ENCODE measurements at places on chromosomes 2 and 18. TPM values are rescaled to one million over a fixed set of nuclear protein-coding genes. Genes with fewer than 3 reads are reported as not detected.

- H3K27me3 ChIP-seq = no peaks in the 10 kb centered on the region
- H3K4me1 ChIP-seq = no peaks in the 10 kb centered on the region
- DNase-seq = peak; percentile 32
- no peak overlapping the region for H3K27ac ChIP-seq
Measured at GRCh38 chr2:80255918-80256781, 48.4 kb downstream of the LRRTM1 start.

GRCh38 chr2:188291617-188292347 is at the start of gene GULP1:
Gene GULP1, plus strand, starts transcription at chr2:188291874. Its CDS starts 185,829 bp downstream, at chr2:188477703.
- H3K27me3 ChIP-seq = no peaks in the 10 kb centered on the region
- peak; percentile 92 for DNase-seq
- H3K4me3 ChIP-seq = peak within 1 kb of the TSS; percentile 59
- peak within 1 kb of the TSS; percentile 89 for H3K27ac ChIP-seq
- peaks cover 6% of the 10 kb centered on the region for H3K36me3 ChIP-seq

GRCh38 chr2:73536133-73536840 is 105.9 kb downstream of the NAT8 start:
- no peak overlapping the region for H3K27ac ChIP-seq
- peak; percentile 43 for DNase-seq
- H3K4me3 ChIP-seq = no peak overlapping the region
- H3K27me3 ChIP-seq = no peaks in the 10 kb centered on the region
- no peaks in the 10 kb centered on the region for H3K4me1 ChIP-seq

GRCh38 chr2:186950694-186951093 is 101.7 kb upstream of the ZSWIM2 start:
- H3K4me1 ChIP-seq = no peaks in the 10 kb centered on the region
- H3K36me3 ChIP-seq = no peaks in the 10 kb centered on the region
- H3K27ac ChIP-seq = no peak overlapping the region

DNA sequence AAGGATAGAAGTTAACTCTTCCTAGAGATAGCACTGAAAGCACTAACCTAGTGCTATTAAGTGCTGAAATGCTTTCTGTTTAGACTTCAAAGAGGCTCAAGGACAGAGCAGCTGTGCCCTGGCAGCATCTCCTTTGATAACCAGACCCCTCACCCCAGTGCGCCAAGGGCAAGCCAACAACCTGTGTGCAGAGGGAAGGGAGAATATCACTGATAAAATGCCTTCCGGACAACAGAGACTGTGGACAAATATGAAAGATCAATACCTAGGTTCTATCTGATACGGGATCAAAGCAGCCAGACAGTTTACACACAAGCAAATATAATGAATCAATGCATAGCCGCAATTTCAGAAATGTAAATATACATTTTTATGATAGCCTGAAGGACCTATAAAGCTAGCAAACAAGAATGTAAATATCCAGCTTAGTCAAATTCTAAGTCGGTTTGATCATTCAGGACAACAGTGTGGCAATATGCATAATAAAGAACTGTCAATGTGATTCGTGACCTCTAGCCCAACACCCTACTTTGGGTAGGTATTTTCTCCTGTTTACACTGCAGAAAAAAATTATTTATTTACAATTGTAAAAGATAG is 91.8 kb upstream of the RFX8 start:
- no peak overlapping the region for H3K27ac ChIP-seq
- H3K4me3 ChIP-seq = no peak overlapping the region
- no peaks in the 10 kb centered on the region for H3K4me1 ChIP-seq

- no peak overlapping the region for H3K27ac ChIP-seq
- no peaks in the 10 kb centered on the region for H3K36me3 ChIP-seq
- DNase-seq = no peak
- no peaks in the 10 kb centered on the region for H3K27me3 ChIP-seq
- H3K4me1 ChIP-seq = no peaks in the 10 kb centered on the region
Measured at GRCh38 chr18:50396005-50396660, 21.3 kb downstream of the SKA1 start.

DNA sequence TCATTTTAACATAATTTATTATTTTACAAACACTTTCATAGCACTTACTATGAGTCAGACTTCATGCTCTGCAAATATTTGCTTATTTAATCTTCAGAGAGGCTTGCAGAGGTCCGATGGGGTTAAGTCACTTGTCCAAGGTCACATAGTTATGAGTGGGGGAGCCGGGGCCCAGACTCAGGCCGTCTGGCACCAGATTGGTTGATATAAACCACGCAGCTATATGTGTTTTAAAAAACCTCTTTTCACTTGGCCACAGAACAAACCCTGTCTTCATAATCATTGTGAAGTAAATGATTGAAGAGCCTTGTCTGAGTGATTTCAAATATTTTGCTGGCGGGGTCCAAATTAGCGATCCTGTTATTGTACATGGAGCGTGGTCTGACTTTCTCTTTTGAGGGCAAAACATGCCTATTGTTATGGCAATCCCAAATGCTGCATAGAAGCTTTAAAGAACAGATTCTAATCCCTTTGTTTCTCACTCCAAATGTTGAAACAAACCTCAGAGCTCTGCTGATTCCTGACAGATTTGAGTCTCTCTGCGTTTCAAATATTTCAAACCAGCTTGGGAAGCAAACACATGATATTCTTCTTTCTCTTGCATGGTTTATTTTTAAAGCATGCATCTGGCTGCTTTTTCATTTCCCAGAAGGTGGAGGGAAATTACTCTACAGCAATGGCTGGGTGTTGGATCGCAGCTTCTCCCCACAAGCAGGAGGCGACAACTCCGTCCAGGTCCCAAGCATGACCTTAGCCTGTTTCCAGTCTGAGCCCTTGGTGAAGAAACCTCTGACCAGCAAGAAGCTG is 142.4 kb downstream of the DDX1 start:
- H3K4me3 ChIP-seq = no peak overlapping the region
- H3K36me3 ChIP-seq = no peaks in the 10 kb centered on the region
- DNase-seq = peak; percentile 35

DNA sequence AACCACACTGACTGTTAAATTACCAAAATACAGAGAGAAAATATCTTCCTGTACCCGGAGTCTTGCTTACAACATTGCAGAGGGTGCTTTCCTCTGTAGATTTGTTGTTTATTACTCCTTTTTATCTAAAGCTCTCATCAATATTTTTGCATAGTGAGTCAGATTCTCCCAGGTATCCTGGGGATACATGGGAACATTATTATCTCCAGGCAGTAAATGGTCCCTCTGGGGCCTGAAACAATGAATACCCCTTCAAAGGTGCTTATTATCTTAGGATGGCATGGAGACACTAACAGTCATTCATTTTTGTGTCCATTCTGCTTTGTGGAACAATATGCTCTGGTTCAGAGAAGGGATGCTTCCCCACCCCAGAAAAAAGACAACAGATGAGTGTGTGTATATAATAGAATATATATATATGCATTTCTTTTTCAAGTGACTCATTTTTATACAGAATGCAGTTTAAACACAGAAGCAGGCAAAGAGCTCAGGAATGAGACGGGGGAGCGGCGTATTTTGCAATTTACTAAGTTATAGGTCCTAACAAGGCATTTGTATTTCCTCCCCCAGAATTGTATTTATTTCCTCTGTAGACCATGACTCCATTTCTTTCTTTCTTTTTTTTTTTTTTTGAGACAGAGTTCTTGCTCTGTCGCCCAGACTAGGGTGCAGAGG is 424.8 kb upstream of the ZEB2 start:
- no peak overlapping the region for H3K27ac ChIP-seq
- H3K27me3 ChIP-seq = no peaks in the 10 kb centered on the region
- H3K4me3 ChIP-seq = no peak overlapping the region
- no peaks in the 10 kb centered on the region for H3K36me3 ChIP-seq
- no peak for DNase-seq
- no peaks in the 10 kb centered on the region for H3K4me1 ChIP-seq

DNA sequence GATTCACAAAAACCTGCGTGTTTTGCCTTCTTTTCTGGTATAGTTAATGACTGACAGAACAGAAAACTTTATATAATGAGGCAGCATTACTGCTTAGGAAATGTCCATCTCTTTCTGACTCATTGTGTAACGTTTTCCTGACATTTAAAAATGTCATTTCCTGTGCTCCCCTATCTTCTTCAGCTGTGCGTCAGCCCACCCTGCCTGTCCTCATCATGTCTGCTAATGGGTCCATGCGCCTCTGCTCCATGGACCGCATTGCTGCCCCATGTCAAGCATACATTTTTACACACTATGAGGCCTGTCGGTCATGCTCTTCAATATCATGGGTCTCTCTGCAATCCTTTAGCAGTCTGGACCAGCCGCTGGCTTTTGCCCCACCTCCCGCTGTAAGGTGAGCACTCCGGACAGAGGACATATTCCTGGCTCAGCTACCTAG is 234.3 kb downstream of the CDCA7 start:
- DNase-seq = no peak
- H3K27me3 ChIP-seq = no peaks in the 10 kb centered on the region
- H3K4me1 ChIP-seq = no peaks in the 10 kb centered on the region
- H3K4me3 ChIP-seq = no peak overlapping the region

DNA sequence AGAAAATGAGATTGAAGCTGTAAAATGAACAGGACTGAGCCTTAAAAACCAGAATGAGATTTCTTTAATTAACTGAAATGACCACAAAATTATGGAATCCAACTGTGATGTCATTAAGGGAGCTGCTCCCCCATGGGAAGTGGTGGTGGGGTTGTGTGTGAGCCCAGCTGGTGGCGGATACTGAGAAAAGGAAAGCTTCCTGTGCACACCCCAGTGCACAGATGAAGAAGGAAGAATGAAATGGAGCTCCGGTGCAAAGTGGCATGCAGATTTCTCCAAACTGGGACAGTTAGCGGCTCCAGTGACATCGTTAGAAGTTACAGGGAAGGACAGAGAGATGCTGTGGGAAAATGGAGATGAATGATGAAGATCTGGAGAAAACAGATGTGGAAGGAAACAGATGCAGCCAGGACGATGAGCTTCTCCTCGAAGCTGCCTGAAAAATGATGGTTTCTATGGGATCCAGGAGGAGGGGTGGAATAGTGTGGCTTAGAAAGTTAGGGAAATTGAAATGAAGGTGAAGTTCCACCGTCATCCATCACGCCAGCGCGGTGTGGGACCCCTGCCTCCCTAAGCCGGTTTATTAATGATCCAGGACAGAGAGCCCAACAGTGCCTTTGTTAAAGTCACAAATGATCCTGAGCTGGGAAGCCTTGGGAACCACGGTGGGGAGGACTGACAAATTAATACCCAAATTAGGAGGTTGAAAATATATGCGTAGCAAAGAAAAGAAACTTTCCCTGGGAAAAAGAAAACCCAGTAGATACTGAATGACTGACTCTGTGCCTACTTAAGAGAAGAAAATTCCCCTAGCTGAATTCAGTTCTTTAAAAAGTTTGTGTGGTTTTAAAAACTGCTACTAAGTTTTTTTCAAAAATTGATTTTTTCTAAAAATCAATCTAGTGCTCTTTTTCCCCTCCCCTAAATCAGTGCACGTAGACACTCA is 77.2 kb downstream of the TSN start:
- no peaks in the 10 kb centered on the region for H3K4me1 ChIP-seq
- H3K36me3 ChIP-seq = no peaks in the 10 kb centered on the region

GRCh38 chr2:109209412-109209811 is 80.4 kb downstream of the SH3RF3 start:
- no peak overlapping the region for H3K27ac ChIP-seq
- no peak overlapping the region for H3K4me3 ChIP-seq
- peaks cover 12% of the 10 kb centered on the region for H3K4me1 ChIP-seq
- no peaks in the 10 kb centered on the region for H3K36me3 ChIP-seq

DNA sequence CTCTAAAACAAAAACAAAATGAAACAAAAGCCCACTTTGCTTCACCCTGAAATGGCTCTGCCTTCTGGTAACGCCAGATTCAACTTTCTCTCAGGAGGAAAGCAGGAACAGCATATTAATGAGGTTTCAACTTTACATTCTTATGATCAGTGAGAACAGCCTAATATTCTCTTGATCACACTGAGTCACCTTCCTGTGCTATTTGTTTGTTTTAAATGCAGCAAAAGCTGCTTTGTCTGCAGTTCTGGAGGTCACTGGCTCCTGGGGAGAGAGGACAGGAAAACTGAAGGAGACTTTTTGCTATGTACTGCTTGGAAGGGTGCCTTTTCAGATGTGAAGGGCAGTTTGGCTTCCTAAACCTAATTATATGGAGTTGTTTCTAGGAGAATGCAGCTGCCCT is 48.1 kb downstream of the MAIP1 start:
- no peaks in the 10 kb centered on the region for H3K4me1 ChIP-seq
- H3K27ac ChIP-seq = no peak overlapping the region
- H3K27me3 ChIP-seq = no peaks in the 10 kb centered on the region
- H3K36me3 ChIP-seq = peaks cover 4% of the 10 kb centered on the region
- DNase-seq = no peak
- H3K4me3 ChIP-seq = no peak overlapping the region

- no peaks in the 10 kb centered on the region for H3K27me3 ChIP-seq
- no peaks in the 10 kb centered on the region for H3K36me3 ChIP-seq
- no peak overlapping the region for H3K27ac ChIP-seq
- DNase-seq = no peak
- no peak overlapping the region for H3K4me3 ChIP-seq
Measured at GRCh38 chr2:12196495-12196894, 450.1 kb downstream of the LPIN1 start.

DNA sequence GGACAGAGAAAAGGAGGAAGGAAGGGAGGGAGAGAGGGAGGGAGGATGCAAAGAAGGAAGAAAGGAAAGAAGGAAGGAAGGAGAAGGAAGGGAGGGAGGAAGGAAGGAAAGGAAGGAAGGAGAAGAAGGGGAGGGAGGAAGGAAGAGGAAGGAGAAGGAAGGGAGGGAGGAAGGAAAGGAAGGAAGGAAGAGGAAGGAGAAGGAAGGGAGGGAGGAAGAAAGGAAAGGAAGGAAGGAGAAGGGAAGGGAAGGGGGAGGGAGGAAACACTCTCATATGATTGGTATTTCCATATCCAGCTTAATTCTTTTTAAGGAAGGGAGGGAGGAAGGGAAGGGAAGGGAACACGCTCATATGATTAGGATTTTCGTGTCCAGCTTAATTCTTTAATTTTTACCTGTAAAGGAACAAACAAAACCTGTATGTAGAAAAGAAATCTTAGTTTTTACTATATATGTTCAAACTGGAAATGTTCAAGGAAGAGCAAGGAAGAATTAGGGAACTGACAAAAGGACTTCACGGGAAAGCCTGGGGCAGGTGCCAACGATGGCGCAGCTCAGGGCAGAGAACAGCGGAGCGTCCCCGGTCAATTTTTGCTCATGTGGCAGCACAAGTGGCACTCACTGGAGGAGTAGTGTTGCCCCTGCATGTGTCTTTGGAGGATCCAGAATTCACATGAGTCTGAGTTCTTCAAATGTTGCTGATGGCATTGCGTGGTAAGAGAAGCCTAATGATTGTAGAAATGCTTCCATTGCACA is 228.6 kb downstream of the ZNF516 start:
- H3K4me3 ChIP-seq = no peak overlapping the region
- no peaks in the 10 kb centered on the region for H3K4me1 ChIP-seq
- no peaks in the 10 kb centered on the region for H3K36me3 ChIP-seq
- H3K27me3 ChIP-seq = no peaks in the 10 kb centered on the region
- no peak overlapping the region for H3K27ac ChIP-seq
- DNase-seq = peak; percentile 36

GRCh38 chr2:49035481-49035880 is 118.8 kb downstream of the FSHR start:
- no peak overlapping the region for H3K27ac ChIP-seq
- H3K27me3 ChIP-seq = no peaks in the 10 kb centered on the region
- no peaks in the 10 kb centered on the region for H3K4me1 ChIP-seq
- H3K4me3 ChIP-seq = no peak overlapping the region
- no peaks in the 10 kb centered on the region for H3K36me3 ChIP-seq

GRCh38 chr2:176114120-176114929 is 2.3 kb upstream of the HOXD10 start:
- H3K4me1 ChIP-seq = no peaks in the 10 kb centered on the region
- no peak overlapping the region for H3K27ac ChIP-seq
- DNase-seq = no peak
- H3K36me3 ChIP-seq = no peaks in the 10 kb centered on the region

ALS2 gene
- polyA plus RNA-seq = 9.4 TPM

ELOA2 gene
- not detected for polyA plus RNA-seq

MAP3K20 gene
- 13.4 TPM for polyA plus RNA-seq

SPR gene
- polyA plus RNA-seq = 31.6 TPM

PSMA8 gene
- polyA plus RNA-seq = not detected

ONECUT2 gene
- 0.01 TPM for polyA plus RNA-seq

PMAIP1 gene
- polyA plus RNA-seq = 4.4 TPM

AQP12B gene
- polyA plus RNA-seq = not detected
